ENCODE measurements at places on chromosomes 1 and 21. TPM values are rescaled to one million over a fixed set of nuclear protein-coding genes. Genes with fewer than 3 reads are reported as not detected.

The LCE1B gene
- total RNA-seq, result not detected

The PTBP2 gene
- total RNA-seq, result 14.5 TPM

The TRABD2B gene
- 0.49 TPM for total RNA-seq

The TMEM61 gene
- total RNA-seq, result not detected

The RAB25 gene
- total RNA-seq, result not detected

The CELA3B gene
- not detected for total RNA-seq

The SERTAD4 gene
- 0.17 TPM for total RNA-seq

The CAPN8 gene
- 2.1 TPM for total RNA-seq

The MYCL gene
- total RNA-seq, result 1.7 TPM

The S100A1 gene
- total RNA-seq, result 1,205 TPM

The RIIAD1 gene
- total RNA-seq, result 5.2 TPM

The IFI16 gene
- 29.4 TPM for total RNA-seq

The MXRA8 gene
- 7.2 TPM for total RNA-seq

The INAVA gene
- not detected for total RNA-seq

The EPHB2 gene
- total RNA-seq, result 0.17 TPM

The AMPD1 gene
- 212 TPM for total RNA-seq

The LENEP gene
- total RNA-seq, result not detected

The KCNK2 gene
- total RNA-seq, result 1.4 TPM

The IGSF21 gene
- 0.42 TPM for total RNA-seq

The PGLYRP4 gene
- total RNA-seq, result not detected

The RHD gene
- not detected for total RNA-seq

The PITHD1 gene
- 59.2 TPM for total RNA-seq

The OPTC gene
- not detected for total RNA-seq

The CFAP126 gene
- total RNA-seq, result not detected

The FRRS1 gene
- total RNA-seq, result 3.2 TPM

The PRDM16 gene
- 1.2 TPM for total RNA-seq

The REN gene
- not detected for total RNA-seq

The CFHR3 gene
- not detected for total RNA-seq

The EXO5 gene
- 2.2 TPM for total RNA-seq

The ABCA4 gene
- total RNA-seq, result 0.32 TPM

The INSRR gene
- total RNA-seq, result 0.07 TPM

The HLX gene
- 9.2 TPM for total RNA-seq

The EVA1C gene
- 8.4 TPM for total RNA-seq

The EVI5 gene
- 13.4 TPM for total RNA-seq

The C1orf185 gene
- not detected for total RNA-seq

The SKI gene
- total RNA-seq, result 31.5 TPM

The IFFO2 gene
- total RNA-seq, result 14.0 TPM

The ITLN2 gene
- total RNA-seq, result not detected

The APH1A gene
- total RNA-seq, result 33.1 TPM

The MEGF6 gene
- total RNA-seq, result 3.7 TPM

The SRM gene
- 60.4 TPM for total RNA-seq
